NCI-H1105 treated with DMSO at 0.1 percent for 48 hours (cell line): ENCODE measurements at places on chromosomes 2 and 18.

DNA sequence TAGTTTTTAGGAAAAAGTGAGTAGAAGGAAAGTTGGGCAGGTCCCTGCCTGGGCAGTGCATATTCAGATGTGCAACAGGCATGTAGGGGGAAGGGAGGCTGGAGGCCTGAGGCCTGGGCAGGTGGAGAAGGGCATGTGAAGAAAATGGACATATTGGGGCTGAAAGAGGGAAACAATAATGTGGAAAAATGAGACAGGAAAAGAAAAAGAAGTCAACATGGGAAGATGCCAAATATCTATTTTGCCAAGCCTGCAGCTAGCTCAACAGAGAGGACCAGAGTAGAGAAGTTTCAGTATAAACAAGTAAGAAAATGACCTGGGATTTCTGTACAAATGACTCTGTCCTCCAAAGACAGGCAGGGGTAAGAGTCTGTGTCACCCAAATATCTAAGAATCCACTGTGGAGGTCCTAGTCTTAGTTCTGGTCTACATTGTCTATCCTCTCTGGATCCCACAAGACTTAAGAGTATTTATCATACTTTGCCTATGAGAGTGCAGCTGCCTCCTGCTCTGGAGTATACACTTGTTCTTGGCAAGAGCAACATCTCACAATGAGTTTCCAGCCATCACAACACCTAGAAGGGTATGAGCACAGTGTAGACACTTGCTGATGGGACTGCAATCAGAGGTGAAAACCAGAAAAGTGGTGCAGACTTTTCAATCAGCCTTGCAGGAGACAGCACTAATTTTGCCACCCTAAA lies 80.2 kb downstream of the CLHC1 start:
- DNase-seq, result no peak

DNA sequence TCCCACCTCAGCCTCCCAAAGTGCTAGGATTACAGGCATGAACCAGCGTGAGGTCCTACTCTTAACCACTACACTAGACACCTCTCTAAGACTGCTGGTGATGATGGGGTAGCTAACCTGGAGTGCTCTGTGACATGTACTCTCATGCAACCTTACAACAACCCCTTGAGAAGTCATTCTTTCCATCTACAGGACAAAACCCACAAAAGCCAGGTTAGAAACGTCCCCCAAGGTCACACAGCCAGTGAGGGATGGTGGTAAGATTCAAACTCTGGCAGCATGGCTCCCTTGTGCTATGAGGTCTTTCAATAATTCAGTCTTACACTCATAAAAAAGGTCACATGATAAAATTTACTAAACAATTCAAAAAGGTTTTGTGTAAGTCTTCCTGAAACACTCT lies 94.8 kb upstream of the SERTAD2 start:
- DNase-seq, result no peak

- DNase-seq, result no peak
Measured at GRCh38 chr2:136226903-136227302, 109.0 kb upstream of the CXCR4 start.

DNA sequence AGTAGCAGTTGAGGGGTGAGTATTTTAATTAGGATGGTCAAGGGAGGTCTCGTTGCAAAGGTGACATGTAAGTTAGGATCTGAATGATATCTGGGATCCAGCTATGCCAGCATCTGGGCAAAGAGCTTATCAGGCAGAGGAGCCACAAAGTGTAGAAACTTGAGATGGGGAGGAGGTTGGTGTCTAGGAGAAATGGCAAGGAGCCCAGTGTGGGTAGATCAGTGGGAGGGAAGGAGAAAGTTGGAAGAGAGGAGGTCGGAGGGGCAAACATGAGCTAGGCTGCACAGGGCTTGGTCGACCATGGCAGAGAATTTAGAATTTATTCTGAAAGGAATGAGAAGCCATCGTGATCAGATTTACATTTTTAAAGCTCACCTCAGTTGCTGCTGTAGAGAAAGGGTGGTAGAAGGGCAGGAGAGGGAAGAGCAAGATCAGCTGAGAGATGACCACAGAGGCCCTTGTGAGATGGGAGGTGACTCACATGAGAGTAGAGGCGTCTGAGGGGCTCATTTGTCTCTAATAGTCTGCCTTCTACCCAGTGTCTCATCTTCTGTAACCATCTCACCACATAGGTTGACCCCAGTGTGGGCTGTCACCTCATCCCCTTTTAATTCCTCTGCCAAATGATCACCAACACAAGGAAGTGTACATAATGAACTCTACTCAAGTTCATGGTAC lies 170.0 kb downstream of the ETAA1 start:
- DNase-seq, result no peak

GRCh38 chr2:235746257-235746934 lies 252.6 kb downstream of the AGAP1 start:
- peak; percentile 75 for DNase-seq

DNA sequence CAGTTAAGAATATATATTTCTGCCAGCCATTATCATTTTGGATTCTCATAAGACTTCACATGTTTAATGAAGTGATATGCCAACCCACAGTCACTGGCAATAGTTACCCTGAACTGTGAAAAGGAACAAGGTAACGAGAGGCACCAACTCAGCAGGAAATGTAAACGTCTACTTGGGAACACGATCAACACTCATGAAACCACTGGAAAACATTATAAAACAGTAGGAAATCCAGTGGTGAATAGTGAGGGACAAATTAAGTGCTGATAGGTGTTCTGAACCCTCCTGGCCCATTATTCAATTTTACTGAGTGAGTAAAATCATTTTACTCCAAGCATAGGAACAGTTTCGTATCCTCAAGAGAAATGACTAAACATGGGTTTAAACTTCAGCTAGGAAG lies 17.1 kb downstream of the CCDC68 start:
- no peak for DNase-seq

DNA sequence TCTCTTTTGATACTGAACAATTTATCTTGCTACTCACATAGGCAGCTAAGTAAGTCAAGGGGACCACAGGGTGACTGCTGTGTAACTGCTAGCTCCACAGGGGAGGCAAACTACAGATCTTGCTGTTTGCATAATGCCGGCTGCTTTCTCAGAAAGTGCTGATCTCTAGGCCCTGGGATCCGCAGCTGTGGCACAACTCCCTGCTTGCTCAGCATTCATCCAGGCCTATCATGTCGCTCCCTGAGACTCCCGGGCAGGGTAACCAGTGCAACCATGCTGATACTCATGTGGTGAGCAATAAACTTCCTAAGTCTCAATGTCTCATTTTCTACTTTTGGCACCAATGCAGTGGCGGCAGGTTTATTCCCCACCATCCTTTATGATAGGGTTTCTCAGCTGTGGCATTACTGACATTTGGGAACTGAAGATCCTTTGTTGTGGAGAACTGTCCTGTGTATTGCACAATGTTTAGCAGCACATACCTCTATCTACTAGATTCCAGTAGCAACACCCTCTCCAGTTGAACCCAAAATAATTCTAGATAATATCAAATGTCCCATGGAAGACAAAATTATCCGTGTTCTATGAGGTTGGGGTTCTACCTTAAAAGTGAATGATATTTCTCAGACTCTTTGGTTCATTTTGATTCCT lies 1101.3 kb downstream of the LRP1B start:
- DNase-seq, result no peak

GRCh38 chr2:42304059-42304713 lies 56.8 kb downstream of the COX7A2L start:
- DNase-seq, result no peak

DNA sequence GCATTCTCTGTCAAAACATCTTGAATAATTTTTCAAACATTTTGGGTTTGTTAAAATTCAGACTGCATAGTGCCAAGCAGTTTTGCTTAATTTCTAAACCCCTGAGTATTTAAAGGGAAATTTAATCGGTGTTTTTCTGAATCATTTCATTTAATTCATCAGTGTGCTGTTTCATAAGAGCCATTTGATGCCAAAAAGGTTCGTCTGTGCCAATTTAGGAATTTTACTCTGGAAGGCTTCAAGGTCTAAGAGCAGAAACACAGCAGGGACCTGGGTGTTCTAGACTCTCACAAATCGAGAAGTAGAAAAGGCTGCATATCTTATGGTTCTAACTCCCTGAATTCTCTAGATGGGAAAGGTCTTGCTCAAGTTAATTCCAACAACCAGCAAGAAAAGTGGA lies 311.9 kb upstream of the NT5C1B start:
- DNase-seq, result no peak

DNA sequence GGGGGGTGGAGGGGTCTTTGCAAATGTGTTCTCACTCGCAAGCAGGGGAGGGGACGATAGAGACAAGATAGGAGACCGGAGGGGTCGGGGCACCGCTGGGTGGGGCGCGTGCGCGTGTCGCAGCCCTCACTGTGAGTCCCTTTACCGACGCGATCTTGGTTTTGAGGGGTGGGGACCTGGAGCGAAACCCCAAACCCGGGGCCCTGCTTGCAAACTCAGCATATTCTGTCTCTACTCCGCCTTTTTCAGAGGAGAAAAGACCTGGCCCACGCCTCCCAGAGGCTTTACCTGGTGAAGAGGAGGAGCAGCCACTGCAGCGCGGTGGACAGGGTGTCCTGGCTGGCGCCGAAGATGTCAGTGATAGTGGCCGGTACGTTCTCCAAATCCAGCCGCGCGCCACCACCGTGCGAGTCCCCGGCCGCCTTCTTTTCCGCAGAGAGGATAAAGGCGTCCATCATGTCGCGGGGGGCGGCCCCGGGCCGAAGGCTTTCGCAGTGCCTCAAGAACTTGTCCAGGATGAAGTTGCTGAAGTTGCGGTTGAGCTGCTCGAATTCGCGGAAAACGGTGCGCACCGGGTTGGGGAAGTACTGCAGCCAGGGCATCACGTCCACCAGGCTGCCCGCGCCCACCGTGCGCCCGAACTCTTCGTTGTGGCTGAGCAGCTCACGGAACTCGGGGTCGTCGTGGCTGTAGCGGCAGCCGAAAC lies 1.7 kb downstream of the CYP1B1 start:
- DNase-seq, result no peak

DNA sequence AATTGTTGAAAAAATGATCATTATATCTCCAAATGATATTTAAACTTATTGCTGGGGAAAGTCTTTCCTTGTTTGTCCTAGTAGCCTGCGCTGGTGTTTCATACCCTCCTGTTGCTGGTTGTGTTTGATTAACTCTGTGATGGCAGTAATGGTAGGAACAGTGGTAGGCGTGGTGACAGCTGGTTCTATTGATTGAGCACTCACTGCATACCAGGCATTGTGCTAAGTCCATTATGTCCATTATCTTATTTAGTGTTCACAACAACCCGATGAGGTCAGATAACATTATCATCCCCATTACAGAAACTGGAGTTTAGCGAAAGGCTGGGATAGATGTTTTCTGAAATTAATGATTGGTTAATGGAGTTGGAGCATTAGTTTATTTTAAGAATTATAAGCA lies 77.8 kb upstream of the STON1 start:
- peak; percentile 71 for DNase-seq

DNA sequence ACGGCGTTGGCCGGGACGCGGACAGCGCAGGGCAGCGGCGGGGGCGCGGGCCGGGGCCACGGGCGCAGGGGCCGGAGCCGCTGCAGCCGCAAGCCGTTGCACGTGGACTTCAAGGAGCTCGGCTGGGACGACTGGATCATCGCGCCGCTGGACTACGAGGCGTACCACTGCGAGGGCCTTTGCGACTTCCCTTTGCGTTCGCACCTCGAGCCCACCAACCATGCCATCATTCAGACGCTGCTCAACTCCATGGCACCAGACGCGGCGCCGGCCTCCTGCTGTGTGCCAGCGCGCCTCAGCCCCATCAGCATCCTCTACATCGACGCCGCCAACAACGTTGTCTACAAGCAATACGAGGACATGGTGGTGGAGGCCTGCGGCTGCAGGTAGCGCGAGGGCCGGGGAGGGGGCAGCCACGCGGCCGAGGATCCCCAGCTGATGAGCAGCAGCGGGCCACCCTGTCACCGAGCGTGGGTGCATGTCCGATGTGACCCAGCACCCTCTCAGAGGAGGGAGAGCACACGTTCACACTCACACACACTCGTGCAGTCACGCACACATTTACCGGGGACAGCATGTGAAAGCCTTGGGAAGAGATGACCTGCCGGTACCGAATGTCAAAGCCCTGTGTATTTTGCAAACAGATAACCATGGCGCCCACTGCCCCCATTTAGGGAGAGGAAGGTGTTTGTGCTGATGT lies 4.2 kb downstream of the GDF7 start:
- DNase-seq, result no peak

- DNase-seq, result no peak
Measured at GRCh38 chr2:233409286-233409991, 55.1 kb downstream of the DGKD start.

- DNase-seq, result no peak
Measured at GRCh38 chr18:11767935-11768334, 78.9 kb downstream of the GNAL start.

DNA sequence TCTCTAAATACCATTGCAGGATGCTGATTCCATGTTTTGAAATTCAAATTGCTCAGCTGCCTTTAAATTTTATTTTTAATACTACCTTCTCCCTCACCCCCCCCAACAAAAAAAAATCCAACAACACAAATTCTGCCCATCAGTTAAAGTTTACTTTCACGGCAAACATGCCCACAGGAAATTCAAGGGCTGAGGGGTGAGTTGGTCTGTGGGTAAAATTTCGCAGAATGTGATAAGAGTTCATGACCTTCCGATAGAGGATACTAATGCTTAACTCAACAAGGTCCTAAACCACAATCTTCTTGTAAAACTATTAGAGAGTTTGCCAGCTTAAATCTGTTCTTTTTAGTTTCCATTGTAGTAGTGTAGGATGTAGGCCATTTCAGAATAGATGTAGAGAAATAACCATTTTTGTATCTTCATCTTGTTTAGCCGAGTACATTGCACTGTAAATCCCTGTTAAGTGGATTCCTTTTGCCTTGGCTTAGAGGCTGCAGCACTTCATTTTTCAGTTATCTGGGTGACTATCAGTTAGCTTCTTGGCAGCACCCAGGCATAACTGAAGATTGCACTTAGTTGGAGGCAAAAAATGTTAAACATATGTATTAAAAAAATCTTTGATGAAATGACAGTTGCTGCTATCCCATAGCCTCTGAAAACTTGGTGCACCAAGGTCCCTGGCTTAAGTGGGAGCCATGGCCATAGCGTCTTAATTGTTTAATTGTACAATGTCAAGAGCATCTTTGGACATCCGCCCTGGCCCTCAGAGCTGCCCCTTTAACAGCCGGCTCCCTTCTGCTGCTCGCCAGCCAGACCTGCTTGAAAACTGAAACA lies 232.3 kb downstream of the HAUS1 start:
- no peak for DNase-seq

DNA sequence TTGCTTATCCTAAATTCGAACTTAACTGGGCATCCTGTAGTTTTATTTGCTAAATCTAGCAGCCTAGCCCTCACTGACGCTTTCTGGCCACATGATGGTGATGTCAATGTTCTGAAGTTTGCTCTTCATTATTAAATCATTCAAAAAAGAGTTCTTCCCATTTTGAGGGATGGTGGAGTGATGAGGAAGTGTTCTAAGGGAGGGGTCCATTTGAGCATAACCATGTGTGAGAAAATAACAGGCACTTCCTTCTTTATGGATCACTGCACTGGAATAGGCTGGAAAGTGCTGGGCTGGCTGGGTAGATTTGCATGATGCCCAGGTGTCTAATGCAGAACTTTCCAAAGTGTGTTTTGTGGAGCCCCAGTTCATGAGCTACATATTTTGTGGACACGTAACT lies 74.2 kb downstream of the TNFRSF11A start:
- DNase-seq, result no peak

- no peak for DNase-seq
Measured at GRCh38 chr2:45789317-45789716, 137.8 kb downstream of the PRKCE start.
